ENCODE measurements at places on chromosomes 11 and 22.
A peak's percentile ranks its signal among the peaks of the same experiment; 100 is the strongest.

GRCh38 chr11:130262424-130262823, 52.3 kb downstream of the ZBTB44 start:
- DNase-seq = no peak

- no peak for DNase-seq
Measured at GRCh38 chr11:40391679-40392078, 1067.8 kb downstream of the LRRC4C start.

GRCh38 chr22:42648368-42649245, 585 bp downstream of the CYB5R3 start:
- DNase-seq = no peak

DNA sequence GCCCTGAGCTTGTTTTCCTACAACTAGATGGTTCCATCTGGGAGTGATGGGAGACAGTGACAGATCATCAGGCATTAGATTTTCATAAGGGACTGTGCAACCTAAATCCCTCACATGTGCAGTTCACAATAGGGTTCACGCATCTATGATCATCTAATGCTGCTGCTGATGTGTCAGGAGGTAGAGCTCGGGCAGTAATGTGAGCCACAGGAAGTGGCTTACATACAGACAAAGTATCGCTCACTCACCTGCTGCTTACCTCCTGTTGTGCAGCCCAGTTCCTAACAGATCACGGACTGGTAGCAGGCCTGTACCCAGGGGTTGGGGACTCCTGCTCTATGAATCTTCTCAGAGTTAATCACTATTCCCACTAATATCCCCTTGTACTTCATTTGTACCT, 12.4 kb downstream of the AAMDC start:
- DNase-seq = no peak

DNA sequence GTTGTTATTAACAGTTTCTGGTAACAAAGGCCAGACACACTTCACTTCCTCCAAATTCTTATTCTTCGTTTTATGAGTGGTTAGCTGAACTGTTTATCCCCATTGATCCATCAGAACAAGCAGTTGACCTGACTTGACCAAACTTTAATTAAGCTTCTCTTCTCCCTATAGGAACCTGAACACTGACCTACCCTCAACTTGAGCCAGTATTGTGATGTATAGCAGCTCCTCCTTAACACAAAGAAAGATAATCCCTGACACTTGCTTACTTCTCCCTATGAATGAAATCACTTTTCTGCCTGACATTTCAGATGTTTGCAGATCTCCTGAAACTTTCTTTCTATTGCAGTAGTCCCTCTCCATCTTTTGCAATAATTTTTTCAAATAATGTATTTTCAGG, 41.9 kb downstream of the ANO5 start:
- DNase-seq = no peak

DNA sequence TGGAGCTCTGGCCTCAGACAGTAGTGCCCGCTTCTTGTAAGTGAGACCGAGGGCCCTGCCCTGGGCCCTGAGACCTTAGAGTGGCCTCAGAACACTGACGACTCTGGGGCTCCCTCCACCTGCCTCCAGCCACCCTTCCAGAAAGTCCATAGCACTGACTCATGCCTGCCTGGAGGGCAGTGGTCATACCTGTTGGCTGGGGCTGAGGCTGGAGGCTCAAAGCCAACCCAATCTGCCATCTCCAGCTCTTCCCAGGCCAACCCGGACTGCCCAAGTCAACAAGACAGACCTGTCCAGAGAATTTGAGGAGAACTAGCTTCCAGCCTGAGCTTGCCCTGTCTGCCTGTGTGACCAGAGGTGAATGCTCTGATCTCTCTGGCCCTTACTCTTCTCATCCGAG, 66.9 kb upstream of the TTLL12 start:
- no peak for DNase-seq

GRCh38 chr11:23310276-23310675, 450.0 kb upstream of the CCDC179 start:
- no peak for DNase-seq

DNA sequence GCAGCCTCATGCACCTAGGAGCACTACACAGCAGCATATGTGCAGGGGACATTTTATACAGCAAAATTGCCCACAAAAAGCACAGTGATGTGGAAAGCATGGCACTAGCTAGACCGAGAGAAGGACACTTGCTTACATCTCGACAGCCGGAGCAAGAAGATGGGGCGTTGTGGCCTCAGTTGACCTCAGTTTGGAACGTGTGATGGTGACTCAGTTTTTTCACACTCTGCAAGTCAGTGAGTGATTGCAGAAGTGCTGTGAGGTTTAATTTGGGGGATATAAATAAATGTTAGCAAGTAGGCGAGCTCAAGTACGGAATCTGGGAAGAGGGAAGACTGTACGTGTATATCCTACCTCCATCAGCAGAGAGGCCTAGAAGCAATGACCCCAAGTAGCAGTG, 23.3 kb downstream of the LRP5 start:
- no peak for DNase-seq

DNA sequence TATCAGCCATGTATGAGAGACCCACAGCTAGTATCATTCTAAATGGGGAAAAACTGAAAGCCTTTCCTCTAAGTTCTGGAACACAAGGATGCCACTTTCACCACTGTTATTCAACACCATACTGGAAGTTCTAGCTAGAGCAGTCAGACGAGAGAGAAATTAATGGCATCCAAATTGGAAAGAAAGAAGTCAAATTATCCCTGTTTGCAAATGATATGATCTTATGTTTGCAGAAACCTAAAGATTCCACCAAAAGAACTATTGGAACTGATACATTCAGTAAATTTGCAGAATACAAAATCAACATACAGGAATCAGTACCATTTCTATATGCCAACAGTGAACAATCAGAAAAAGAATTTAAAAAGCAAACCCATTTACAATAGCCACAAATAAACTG, 226.0 kb downstream of the TRPC6 start:
- no peak for DNase-seq

DNA sequence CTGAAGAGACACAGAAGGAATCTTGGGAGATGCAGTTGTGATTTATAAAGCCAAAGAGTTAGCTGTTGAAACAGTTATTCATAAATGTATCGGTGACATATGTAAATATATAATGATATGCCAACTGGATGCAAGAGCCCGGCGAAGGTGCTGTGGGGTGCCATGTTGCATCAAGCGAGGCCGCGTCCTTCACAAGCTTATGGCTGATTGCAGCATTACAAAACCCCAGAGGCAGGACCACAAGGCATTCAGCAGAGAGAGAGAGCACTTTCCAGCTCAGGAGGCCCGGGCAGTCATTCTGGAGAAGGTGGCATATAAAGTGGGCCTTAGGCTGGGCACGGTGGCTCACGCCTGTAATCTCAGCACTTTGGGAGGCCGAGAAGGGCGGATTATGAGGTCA, 65.6 kb downstream of the LARGE1 start:
- DNase-seq = no peak

- DNase-seq = no peak
Measured at GRCh38 chr11:34343153-34343552, 14.7 kb downstream of the ABTB2 start.

GRCh38 chr11:16511116-16512114, 155.1 kb upstream of the SOX6 start:
- no peak for DNase-seq

- no peak for DNase-seq
Measured at GRCh38 chr11:65169164-65169641, 830 bp upstream of the SPDYC start.

GRCh38 chr11:69718147-69718546, 14.3 kb upstream of the FGF19 start:
- no peak for DNase-seq

DNA sequence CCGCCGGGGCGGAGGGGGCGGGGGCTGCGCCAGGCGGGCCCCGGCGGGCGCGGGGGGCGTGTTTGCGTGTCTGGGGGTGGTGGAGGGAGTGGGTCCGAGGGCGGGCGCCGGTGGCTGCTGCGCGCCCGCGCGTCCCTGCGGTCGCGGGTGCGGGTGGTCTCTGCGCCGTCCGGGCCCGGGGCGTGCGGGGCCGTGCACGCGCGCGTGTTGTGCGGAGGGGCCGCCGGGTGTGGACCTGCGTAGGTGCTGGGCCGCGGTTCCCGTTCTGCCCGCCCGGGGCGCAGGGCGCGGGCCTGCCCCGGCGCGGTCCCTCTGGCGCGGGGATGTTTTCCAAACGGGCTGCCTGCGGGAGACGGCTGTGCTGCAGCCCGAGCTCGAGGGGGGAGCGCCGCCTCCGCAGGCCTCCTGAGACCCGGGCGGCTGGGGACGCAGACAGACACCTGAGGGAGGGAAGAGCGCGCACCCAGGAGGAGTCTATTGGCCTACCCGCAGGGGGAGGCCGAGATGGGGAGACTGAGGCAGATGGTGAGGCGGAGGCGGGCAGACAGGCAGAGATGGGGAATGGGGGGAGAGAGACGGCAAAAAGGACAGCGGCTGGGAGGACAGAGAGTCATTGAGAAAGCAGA, 442 bp downstream of the PELI3 start:
- DNase-seq = no peak

DNA sequence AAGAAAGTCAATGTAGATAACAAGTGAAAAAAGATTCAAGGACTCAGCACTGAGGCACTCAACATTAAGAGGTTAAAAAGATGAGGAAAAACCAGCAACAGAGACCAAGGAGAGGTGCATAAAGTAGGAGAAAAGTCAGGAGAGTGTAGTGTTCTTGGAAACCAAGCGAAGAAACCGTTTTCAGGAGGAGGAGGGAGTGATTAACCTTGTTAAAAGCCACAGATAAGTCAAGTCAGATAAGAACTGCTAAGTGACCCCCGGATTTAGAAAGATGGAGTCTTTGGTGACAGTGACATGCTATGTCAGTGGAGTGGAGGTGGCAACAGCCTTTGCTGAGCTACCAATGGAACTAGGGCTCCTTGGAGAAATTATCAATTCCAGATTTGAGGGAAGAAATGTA, 13.9 kb upstream of the NARS2 start:
- no peak for DNase-seq

DNA sequence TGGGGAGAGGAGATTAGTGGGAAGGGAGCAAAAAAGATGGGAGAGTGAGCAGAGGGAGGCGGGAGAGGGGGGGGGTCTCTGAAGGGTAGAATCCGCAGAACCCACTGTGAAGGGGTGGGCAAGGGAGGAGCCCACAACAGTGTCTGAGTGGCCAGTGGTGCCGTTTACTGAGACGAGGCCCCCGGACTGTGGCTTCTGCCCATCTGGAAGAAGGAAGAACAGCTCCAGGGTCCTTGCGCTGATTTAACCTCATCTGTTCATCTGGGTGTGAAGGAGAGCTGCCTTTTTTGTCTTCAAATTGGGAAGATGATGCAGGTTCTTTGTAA, 45.7 kb upstream of the ANO1 start:
- DNase-seq = no peak

GRCh38 chr11:123454060-123454651, 24.1 kb downstream of the GRAMD1B start:
- DNase-seq = peak; percentile 25

DNA sequence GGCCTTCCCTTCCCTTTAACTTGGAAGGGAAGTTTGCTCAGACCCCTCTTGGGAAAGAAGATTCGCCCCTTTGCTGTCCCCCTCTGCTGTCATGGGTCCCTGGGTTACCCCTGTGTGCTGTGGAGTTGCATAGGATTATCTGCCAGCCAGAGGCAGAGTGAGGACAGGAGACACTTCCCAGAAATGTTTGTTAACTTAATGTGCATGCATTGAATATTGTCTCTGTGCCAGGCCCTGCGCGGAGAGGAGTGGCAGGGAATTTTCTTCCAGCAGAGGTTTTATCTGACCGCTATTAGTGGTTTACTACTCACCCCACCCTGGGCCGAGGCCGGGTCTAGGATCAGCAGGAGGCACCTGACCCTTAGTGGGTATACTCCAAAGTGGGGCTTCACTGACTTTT, 894.8 kb downstream of the TBC1D22A start:
- no peak for DNase-seq

GRCh38 chr11:129331217-129331616, 44.4 kb upstream of the BARX2 start:
- no peak for DNase-seq

- no peak for DNase-seq
Measured at GRCh38 chr11:94203070-94203469, 74.4 kb downstream of the PANX1 start.

DNA sequence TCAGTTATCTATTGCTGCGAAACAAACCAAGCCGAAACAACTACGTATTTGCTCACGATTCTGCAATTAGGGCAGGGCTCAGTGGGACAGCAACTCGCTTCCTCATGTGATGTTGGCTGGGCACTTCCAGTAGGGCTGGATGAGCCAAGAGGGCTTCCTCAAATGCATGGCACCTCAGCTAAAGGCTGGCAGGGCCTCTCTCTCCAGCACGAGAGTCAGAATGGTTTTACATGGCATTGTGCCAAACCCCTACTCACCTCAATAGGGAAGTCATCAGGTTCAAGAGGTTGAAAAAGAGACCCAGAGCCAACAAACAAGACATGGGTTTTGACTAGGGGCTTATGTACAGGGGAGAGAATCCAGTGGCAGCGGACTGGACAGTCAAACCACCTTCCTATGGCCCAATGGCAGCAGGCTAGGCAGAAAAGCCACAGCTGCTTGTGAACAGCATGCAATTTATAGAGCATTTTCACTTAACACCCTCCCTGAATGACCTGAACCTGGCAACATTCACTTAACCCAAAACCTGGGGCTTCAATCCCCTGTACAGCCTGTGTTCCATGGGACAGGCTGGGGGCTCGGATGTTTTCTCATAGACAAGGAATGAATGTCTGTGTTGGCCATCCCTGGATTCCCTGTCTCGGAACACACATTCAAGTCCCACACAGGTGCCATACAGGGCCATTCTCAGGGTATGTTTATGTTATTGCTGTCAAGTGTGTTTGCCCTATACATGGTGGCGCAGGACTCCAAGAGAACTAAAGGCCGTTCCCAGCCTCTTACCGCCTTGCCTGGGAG, 154.2 kb upstream of the NAV2 start:
- DNase-seq = no peak

GRCh38 chr11:119284344-119285157, 32.4 kb downstream of the MCAM start:
- DNase-seq = no peak

GRCh38 chr11:119744577-119744976, 15.6 kb upstream of the NECTIN1 start:
- DNase-seq = no peak

DNA sequence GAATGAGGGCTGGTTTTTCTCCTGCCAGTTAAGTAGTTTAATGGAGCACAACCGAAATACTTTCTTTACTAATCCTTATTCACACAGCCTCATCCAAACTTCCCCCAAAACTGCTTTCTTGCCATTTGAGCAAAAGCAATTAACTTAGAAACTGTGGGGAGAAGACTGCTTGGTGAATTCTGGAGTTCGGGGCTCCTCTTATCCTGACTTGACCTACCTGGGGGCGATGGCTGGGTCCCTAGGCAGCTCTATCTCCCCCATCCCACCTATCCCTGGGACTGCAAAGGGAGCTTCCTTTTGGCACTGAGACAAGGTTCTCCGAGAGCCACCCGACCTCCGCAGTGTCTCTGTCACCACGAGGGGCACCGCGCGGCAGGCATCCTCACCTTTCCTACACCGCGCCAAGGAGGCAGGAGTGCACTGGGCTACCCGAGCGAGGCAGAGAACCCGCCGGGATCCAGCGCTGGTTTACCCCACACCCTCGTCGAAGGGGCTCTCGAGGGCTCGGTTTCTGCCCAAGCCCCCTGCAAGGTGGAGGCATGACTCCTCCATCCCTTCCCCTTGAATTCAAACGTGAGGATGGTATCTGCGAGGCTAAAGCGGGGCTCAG, 759 bp downstream of the DESI1 start:
- DNase-seq = peak; percentile 27

Measured in T follicular helper cell (primary cell).